ENCODE measurements at places on chromosomes 12 and 14.

DNA sequence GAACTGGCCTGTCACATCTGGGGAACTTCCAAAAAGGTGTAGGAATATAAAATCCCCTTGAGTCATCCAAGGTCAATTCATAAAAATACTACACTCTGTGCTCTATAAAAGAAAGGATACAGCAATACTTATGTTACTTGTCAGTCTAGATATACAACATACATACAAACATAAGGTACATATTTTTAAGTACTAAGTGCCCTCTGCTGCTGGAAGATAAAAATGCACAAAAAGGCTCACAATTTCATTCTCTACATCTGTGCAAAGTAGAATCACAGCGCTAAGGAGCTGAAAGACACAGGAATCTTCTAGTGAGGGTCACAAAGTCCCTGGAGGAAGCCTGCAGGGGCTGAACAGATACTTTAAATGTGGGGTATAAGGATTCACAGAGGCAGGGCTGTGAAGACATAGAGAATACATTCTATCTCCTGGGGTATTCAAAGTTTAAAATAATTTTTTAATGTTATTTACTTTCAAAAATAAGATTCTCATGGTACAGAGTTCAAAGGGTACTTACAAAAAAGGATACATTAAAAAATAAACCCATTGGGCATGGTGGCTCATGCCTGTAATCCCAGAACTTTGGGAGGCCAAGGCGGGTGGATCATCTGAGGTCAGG is 10.2 kb upstream of the GOLGA5 start:
- peak; percentile 53 for DNase-seq

DNA sequence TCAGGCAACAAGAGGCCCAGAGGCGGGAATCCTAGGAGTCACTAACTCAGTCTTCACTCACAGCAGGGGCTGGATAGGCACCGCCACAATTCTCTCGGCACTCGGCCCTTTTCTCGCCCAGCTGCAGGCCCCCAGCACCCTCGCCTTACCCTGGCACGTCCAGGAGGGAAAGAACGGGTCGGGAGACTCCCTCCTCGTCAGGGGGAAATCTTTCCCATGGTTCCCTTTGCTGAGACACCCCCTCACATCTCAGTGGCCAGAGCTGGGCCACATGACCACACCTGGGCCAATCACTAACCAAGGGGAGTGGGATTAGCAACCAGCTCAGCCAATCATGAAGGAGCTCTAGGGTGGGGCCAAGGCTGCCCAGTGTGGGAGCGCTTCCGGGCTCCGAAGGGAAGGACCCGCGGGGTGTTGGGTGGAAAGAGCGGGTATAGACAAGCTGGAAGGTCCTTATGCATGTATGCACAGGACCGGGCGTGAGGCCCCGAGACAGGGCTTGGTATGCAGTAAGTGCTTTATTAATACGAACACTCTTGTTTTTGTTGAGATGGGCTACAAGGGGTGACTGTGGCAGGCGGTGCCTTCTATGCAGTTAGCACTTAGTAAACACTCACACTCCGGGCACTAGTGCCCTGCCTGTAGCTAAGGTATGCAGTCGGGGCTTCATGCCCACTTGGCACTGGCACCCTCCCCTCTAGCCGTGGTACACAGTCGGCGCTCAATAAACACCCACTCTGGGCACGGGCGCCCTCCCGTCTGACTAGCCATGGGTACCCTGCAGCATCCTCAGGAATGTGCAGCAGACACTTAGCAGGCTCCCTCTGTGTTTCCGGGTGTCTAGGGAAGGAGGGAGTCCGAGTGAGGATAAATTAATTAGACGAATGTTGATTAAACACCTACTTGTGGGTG is 40.3 kb downstream of the ADGRD1 start:
- no peak for DNase-seq

DNA sequence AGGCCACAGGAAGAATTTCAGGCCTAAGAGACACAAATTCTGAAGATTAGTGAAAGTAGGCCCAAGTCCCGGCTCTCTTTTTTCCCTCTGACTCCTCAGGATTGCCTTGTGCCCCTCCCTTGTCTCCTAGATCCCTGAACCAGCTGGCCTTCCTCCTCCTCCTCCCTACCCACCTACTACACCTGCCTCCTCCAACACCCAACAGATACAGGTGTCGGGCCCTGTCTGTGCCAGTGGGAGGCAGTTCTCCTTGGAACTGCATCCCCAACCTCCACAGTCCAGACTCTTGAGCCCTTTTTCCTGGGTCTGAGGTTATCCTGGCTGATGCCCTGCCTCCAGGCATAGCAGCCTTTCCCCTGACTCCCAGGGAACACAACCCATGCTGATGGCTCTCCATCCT is 1.8 kb downstream of the PPP1R1A start:
- DNase-seq, result no peak

GRCh38 chr12:94046626-94047410 is 101.6 kb upstream of the PLXNC1 start:
- no peak for DNase-seq

- DNase-seq, result no peak
Measured at GRCh38 chr12:12562016-12562483, 613 bp downstream of the DUSP16 start.

- DNase-seq, result no peak
Measured at GRCh38 chr12:9736936-9737705, 4.2 kb upstream of the CLECL1 start.

GRCh38 chr14:76984297-76984696 is 44.2 kb downstream of the IRF2BPL start:
- DNase-seq, result no peak

DNA sequence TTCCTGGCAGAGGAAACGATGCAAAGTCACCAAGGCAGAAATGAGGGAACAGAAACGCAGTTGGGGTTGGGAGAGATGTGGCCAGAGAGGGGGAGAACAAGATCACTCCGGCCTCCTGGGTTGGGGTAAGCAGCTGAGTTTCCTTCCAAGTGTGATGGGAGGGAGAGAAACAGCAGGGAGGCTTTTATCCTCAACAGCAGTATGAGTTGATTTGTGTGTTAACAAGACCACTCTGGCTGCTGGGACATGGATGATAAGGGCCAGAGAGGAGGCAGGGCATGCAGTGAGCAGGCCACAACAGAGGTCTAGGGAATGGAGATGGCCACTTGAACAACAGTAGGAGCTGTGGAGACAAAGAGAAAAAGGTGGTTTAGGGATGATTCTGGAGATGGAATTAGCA is 66.8 kb downstream of the GLRX5 start:
- DNase-seq, result no peak

DNA sequence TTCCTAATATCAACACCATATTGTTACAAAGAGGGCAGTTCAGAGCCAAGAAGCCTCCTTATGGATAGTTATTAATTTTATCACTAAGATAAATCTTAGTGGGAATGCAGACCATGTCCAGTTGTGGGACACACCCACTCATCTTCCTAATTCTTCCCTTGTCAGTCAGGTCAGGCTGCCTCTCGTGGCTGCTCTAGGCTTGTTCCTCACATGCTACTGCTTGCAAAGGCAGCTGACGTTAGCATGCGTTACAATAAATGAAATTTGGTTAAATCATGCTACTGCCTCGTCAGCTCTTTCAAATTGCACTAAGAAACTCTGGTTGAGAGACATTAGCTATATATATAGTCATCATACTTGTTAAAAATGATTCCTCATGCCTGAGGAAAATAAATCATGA is 108.4 kb downstream of the CAND1 start:
- no peak for DNase-seq

All from CD4-positive, alpha-beta memory T cell (primary cell).